NCI-H446 treated with DMSO at 0.1 percent for 48 hours (cell line): ENCODE measurements at places on chromosomes 5 and 9.
A peak's percentile ranks its signal among the peaks of the same experiment; 100 is the strongest.

GRCh38 chr5:72938206-72938605 is 17.6 kb upstream of the FCHO2 start:
- DNase-seq: no peak

DNA sequence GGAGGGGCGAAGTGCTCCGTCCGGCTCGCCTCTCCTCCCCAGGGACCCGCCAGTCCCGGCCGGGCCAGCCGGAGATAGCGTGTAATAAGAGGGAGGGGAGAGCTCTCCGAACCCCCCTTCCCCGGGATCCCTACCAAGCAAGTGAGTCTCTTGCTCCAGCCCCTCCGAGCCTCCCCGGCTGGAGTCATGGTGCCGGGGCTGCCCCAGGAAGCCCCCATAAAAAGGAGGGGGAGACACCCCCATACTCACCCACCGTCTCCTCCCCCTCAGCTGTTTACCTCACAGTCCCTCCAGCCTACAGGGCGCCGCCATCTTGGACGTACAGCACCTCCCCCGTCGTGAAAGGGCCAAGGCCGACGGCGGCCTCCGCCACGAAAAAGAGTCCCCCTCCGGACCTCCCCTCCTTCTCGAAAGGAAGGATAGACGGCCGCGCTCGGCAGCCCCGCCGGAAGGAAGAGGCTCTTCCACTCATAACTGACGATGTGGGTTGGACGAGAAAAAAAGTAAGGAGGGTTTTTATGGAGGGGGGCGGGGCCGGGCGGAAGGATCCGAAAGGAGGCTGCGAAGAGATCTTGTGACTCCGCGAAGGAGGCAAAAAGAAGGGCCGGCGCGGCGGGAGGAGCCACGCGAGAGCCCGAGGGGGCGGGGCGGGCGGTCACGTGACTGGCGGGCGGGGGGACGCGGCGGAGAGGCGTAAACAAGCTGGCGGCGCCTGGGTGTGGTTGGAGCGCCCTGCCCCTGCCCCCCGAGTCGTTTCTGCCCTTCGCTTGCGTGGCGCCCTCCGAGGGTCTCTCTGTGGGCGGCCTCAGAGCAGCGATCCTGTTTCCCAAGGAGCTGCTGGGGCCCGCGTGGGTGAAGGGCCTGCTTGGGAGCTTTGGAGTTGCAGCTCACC is at the start of gene TSC1:
Gene TSC1, minus strand, starts transcription at position 323 of the 892 bp plus-strand sequence. CDS start 15,744 bp downstream, outside the sequence.
- peak; percentile 78 for DNase-seq

- no peak for DNase-seq
Measured at GRCh38 chr5:2857837-2858236, 106.4 kb upstream of the IRX2 start.

GRCh38 chr9:14278291-14278721 is 35.6 kb downstream of the NFIB start:
- no peak for DNase-seq

- no peak for DNase-seq
Measured at GRCh38 chr9:37036776-37037502, 2.9 kb upstream of the PAX5 start.

- no peak for DNase-seq
Measured at GRCh38 chr5:153655201-153655510, 164.7 kb downstream of the GRIA1 start.

GRCh38 chr9:25939126-25939525 is 260.9 kb upstream of the TUSC1 start:
- DNase-seq: no peak

DNA sequence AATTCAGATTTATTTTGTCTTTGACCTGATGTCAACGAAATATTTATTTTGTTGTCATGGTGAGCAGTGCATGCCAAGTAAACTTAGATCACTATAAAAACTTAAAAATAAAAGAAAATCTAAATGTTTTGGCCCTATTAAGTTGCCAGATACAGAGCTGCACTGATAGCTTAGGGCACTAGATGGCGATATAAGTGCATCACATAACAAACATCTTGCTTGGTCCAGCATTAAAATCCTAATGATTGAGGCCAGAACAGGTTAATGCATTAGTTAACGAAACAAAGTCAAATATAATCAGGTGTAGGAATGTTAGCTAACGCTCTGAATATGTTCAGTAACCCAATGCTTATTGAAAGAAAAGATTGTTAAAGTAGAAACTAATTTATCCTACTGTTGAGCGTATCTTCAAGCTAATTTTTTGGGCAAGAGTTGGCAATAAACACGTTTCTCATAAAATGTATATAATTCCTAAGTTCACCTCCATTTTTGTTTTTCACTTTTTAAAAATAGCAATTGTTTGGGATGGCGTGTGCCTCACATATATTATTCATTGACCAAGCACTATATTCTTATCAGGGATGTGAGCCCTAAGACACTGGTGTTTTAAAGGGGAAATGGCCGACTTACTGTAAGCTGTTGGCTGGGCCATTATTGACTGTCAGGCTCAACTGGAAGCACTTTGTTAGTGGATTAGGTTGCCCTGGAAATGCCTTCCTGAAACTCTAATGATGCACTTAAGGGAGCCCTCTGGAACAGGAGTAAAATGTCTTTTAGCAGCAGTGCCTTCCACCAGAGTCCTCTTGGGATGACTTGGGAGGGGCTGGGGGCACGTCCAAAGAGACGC is 33.3 kb downstream of the KCTD16 start:
- DNase-seq: peak; percentile 60

DNA sequence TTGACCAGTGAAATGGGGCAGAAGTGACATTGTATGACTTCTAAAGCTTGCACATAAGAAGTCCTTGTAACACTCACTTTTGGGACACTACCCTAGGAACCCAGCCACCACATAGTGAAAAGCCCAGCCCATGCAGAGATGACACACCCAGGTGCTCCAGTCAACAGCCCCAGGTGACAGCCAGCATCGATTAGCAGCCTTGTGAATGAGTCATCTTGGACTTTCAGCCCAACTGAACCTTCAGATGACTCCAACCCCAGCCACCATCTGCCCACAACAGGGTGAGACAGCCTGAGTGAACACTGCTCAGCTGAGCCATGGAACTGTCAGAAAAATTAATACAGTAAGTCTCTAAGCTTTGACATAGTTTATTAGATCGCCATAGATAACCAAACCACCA is 458.6 kb downstream of the ZSWIM6 start:
- no peak for DNase-seq

- no peak for DNase-seq
Measured at GRCh38 chr9:21674894-21675293, 127.5 kb upstream of the MTAP start.

- no peak for DNase-seq
Measured at GRCh38 chr5:133468596-133468995, 143.7 kb downstream of the FSTL4 start.

DNA sequence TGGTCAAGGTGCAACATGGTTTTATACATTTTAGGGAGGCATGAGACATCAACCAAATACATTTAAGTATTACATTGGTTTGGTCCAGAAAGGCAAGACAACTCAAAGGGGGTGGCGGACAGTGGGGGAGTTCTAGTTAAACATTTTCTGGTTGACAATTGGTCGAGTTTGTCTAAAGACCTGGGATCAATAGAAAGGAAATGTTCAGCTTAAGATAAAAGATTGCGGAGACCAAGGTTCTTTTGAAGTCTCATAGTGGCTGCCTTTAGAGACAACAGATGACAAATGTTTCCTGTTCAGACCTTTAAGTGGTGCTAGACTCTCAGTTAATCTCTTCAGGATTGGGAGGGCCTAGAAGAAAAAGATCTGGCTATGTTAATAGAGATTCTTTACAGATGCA is 47.7 kb upstream of the TTC39B start:
- DNase-seq: no peak

GRCh38 chr9:129095170-129095667 is 14.3 kb downstream of the DOLPP1 start:
- DNase-seq: no peak

GRCh38 chr5:38670066-38670465 is 113.6 kb upstream of the LIFR start:
- DNase-seq: no peak

DNA sequence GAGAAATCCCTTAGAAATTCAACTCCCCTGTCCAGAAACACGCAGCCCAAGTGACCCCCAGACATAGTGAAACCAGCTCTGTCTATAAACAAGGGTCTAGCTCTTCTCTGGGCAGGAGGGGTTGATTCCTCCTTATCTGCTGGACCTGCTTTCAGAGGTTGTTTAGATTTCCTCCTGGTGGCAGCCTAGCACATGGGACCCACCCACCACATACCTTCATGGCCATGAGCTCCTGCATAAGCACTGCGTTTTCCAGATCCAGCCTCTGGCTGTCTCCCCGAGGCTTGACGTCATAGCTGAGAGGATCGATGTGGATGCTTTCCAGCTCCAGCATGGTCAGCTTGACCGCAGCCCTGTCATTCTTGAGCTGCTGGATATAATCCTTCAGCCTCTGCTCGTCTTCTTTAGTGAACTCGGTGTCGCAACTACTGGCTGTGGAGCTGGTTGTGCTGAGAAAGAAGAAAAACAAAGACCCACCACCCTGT is 77.0 kb downstream of the DCP2 start:
- no peak for DNase-seq

DNA sequence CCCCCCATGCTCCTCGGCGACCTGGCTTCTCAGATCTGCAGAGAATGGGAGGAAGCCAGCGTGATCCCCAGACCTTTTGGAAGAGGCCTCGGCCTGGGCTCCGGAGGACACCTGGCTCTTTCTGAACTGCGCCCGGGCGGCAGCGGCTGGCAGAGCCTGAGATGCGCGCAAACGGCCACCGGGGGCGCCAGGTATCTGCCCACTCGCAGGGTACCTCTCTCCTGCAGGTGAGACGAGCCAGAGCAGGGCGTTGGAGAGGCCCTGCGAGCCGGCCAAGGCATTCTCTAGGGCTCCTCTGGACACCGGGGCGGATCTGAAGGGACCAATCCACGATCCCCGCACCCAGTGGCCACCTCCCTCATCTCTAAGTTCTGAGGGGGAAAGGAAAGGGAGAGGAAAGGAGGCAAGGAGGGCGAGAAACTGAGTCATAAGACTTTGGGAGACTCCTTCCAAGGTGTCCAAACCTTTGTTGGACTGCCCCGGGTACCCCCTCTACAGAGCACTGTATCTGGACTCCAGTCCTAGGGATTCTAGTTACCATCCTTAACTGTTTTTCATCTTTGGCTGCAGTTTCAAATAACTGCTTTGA is 55.0 kb upstream of the SLC46A2 start:
- no peak for DNase-seq

- DNase-seq: no peak
Measured at GRCh38 chr5:140011297-140011802, 31.7 kb downstream of the NRG2 start.

GRCh38 chr9:1469996-1470395 is 419.8 kb downstream of the DMRT2 start:
- DNase-seq: no peak

- DNase-seq: peak; percentile 36
Measured at GRCh38 chr9:6827439-6828145, 69.8 kb downstream of the KDM4C start.

DNA sequence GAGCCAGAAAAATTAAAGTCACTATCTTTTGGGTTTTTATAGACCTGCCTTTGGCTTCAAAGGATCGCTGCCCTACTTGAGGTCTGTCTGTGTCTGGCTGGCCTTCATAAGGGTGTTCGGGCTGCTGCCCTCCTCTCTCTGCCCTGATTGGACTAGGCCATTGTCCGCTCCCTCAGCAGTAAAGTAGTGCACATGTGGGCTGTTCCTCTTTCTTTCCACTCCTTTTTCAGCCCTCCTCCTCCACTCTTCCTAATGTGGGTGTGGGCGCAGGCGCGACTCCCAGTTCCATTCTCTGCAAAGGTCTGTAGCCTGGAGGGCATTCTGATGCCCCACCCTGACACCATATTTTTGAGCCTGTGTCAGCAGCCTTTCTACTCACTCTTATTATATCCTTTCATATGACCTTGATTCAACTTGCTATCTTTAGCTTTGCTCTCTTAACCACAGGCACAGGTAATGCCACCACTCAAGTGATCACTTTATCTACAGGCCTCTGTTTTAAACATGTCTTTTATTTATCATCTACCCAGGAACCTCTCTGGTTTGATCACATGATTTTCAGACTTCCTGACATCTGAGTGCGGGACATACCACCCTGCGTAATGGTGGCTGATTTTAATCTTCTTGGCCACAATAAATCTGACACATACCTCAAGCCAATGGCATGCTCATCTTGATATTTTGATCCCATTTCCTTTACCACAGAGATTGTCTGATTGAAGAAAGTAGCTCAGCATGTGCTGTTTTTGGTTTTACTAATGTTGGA is 144.5 kb downstream of the AOPEP start:
- no peak for DNase-seq

DNA sequence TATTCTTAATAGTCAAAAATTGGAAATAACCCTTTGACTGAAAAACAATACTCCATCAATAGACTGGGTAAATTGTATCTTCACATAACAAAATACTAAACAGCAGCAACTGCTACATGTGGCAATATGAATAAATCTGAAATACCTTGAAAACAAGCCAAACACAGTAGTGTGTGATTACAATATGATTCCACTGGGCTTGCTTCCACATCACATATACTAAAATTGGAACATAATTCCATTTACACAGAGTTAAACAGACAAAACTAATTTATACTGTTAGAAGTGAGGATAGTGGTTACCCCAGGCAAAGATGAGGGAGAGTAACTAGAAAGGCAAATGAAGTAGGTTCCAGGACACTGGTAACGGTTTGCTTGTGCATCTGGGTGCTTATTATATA is 20.4 kb downstream of the FNIP1 start:
- DNase-seq: no peak

DNA sequence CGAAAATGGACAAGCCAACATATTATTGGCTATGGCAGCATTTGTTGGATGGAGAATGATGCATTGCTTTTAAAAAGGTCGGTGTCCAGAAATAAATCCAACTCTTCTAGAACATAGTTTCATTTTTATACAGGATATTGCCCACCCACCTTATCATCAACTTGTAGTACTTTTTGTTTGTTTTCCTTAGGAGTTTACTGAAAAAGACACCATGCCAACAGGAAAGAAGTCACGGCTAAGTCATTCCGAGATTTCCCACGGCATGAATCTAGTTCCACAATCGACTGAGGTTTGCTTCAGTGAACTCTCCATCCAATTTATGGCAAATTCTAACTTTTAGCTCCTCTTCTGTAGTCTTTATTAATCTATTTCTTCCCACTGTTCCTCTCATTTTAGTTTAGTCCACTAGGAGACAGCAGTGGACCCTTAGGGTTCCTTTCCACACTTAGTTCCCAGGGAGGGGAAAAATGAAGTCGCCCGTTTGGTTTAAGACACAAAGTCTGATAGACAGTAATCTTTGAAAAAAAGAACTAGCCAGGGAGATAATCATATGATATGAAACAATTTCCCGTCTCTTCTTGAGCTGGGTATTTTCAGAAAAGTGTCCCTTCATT is 237.5 kb downstream of the AP3B1 start:
- DNase-seq: no peak
